Calu3 (cell line): ENCODE measurements at places on chromosomes 1 and 21. TPM values are rescaled to one million over a fixed set of nuclear protein-coding genes. Genes with fewer than 3 reads are reported as not detected.

The SPRR3 gene
- 6.2 and 26.7 TPM in 2 replicates for total RNA-seq

The GPR3 gene
- 1.3 and 1.9 TPM in 2 replicates for total RNA-seq

The OR2G6 gene
- not detected in 2 replicates for total RNA-seq

The TRIM46 gene
- 1.1 and 1.8 TPM in 2 replicates for total RNA-seq

The DMAP1 gene
- 40.9 and 42.9 TPM in 2 replicates for total RNA-seq

The PLPPR5 gene
- total RNA-seq = not detected in 2 replicates

The GSTM2 gene
- 2.5 and 3.2 TPM in 2 replicates for total RNA-seq

The SETD4 gene
- total RNA-seq = 20.1 and 24.7 TPM in 2 replicates

The CYP4A11 gene
- total RNA-seq = not detected in 2 replicates

The OPTC gene
- not detected in 2 replicates for total RNA-seq

The NUF2 gene
- total RNA-seq = 25.3 and 33.1 TPM in 2 replicates

- DNase-seq = no peak
Measured at GRCh38 chr1:238660849-238661248, 725.5 kb upstream of the CHRM3 start.

- DNase-seq = no peak
Measured at GRCh38 chr1:15663925-15664324, 20.2 kb upstream of the PLEKHM2 start.

DNA sequence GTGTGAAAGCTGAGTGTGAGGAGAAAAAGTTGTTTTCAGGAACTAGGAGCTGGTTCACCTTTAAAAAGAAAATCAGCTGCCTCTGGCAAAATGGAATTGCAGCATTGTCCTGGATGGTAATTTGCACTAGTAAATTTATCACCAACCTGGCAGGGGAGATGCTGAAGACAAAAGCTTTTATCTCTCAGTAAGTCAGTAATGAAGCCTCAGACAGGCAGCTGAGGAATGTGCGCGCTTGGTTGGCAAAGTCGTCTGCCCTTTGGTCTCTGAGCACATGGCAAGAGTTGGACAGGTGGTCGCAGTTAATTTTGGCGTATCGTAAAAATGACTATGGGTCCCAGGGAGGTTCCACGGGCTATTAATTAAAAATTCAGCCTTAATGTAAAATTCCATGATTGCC, 131.9 kb downstream of the BACH1 start:
- no peak for DNase-seq

- no peak for DNase-seq
Measured at GRCh38 chr1:89429062-89429461, 65.2 kb downstream of the GBP6 start.

DNA sequence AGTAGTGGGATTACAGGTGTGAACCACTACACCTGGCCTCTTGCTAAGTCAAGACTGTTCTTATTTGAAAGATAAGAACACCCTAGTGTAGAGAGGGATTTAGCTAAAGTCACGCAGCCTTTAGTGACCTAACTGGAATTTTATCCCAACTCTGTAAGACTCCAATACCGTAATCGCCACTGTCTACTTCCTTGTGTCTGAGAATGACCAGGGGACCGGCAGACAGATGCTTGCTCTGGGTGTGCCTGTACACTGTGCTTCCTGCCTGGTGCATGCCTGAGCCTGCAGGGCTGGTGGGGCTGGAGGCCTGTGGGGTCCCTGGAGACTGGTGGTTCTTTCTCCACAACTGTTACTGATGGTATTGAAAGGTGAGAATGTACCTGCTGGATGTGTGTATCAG, 15.3 kb downstream of the MFSD2A start:
- DNase-seq = no peak

- no peak for DNase-seq
Measured at GRCh38 chr1:1677718-1678580, 14.6 kb downstream of the SLC35E2B start.

DNA sequence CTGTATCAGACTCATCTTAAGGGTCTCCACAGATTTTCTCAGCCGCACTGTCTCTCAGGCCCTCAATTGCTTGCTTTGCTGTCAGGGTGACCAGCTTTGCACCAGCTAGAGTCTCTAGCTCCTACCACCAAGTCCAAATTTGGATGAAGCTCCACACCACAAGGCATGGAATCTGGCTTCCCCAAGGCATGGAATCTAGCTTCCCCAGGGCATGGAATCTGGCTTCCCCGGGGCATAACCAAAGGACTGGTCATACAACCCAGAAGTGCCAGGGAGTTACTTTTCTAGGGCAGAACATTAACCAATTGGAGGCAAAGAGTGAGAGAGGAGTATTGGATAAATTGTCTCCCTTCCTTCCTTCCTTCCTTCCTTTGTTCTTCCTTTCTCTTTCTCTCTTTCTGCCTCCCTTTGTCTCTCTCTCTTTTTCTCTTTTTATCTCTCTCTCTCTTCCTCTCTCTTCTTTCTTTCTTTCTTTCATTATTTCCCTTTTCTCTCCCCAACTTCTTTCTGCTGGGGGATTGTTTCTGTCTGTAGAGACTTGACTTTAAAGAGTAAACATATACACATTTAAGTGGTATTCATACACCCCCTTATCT, 76.9 kb upstream of the HAO2 start:
- no peak for DNase-seq

DNA sequence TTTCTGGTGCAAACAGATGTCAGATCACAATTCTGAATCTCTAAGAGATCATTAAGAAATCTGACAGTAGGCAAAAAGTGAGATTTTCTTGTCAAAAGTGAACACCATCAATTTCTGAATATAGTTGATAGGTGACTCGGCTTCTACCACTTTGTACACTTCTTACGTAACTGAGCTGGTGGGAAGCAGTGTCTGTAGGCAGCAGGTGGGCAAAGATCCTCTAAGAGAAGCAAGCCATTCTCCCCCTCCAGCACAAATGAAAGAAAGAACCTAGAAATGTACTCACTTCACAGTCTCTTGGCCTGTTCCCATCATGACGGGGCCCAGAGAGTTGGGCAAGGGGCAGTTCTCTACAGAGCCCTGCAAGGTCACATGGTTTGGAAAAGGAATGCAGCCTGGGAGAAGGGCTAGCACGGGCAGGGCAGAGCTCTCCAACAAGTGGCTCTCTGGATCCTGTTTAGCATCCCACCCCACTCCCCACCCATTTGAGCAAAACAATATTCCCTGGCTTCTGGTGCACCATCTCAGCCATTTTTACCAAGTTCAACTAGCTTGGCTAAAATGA, 412.6 kb downstream of the LTN1 start:
- no peak for DNase-seq

- no peak for DNase-seq
Measured at GRCh38 chr1:8742022-8742924, 75.2 kb downstream of the RERE start.

- no peak for DNase-seq
Measured at GRCh38 chr1:116015679-116016078, 39.4 kb downstream of the SLC22A15 start.

DNA sequence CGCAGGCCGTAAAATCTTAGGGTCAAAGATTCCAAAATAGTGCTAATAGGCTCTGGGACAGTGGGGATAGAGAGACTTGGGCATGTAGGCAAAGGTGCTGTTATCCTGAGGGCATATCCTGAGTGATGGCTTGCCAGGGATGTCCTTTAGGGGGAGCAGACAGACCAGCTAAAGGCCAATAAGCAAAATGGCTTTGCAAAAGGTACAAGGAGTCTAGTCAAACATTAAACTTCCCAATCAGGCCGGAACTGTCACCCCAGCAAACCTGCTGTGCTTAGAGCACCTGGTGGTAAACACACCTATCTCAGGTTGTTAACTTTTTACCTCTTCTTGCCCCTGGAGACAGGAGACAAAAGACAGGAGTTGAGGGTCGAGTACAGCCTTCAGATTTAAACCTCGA, 49.1 kb downstream of the TRABD2B start:
- DNase-seq = peak; percentile 73

DNA sequence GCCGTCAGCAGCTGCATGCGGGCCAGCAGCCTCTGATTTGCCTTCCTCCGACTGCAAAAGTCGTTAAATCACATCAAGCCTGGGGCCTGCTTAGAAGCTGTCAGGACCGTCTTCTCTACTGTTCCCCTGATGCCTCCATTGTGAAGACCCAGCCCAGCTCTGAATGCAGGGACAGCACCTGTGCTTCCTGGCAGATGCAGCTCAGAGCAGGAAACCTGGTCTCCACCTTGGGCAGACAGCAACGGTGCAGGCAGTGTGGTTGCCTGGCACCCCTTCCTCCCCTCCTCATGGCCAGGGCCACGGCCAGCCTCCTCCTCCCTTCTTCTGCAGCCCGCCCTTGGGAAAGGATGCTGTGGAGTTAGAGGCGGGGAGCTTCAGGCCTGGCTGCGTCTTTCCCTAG, 92.3 kb upstream of the COL6A1 start:
- DNase-seq = no peak

GRCh38 chr1:90201467-90202358, 206.8 kb downstream of the ZNF326 start:
- peak; percentile 49 for DNase-seq

GRCh38 chr1:115060501-115060900, 28.8 kb downstream of the TSPAN2 start:
- no peak for DNase-seq

- DNase-seq = no peak
Measured at GRCh38 chr1:42845866-42846256, 552 bp upstream of the ZNF691 start.

GRCh38 chr1:28091043-28091781, 2.8 kb upstream of the EYA3 start:
- DNase-seq = peak; percentile 84

- DNase-seq = peak; percentile 21
Measured at GRCh38 chr1:183218971-183219615, 33.0 kb downstream of the LAMC2 start.

- no peak for DNase-seq
Measured at GRCh38 chr21:35681946-35682345, 378.4 kb downstream of the SETD4 start.

DNA sequence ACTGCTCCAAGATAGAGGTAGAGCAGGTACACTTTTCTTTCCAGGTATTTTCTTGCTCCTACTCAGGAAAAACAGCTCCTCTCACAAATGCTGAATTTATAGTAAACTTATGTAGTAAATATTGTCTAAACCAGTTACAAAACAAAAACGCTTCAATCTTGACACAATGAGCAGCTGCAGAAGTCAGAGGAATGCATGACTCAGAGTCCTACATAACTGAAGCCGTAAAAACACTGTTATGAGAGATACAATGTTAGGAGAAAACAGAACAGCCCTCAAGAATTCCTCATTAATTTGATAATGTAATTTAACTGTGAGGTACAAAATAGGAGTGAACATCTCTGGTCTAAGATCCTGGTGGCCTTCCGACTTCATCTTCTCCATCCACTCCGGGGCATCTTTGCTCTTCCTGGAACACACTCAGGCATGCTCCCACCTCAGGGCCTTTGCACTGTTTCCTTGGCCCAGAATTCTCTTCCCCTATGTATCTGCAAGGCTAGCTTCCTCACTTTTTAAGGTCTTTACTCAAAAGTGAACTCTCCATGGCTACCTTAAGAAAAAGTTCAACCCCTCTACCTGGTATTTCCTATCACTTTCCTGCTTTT, 138.5 kb downstream of the SLC45A1 start:
- no peak for DNase-seq

- DNase-seq = peak; percentile 23
Measured at GRCh38 chr1:32338637-32339145, 2.7 kb upstream of the MARCKSL1 start.
